ENCODE measurements at places on chromosomes 12 and 14.

GRCh38 chr12:52337054-52337453 lies 15.9 kb upstream of the KRT83 start:
- DNase-seq = no peak

DNA sequence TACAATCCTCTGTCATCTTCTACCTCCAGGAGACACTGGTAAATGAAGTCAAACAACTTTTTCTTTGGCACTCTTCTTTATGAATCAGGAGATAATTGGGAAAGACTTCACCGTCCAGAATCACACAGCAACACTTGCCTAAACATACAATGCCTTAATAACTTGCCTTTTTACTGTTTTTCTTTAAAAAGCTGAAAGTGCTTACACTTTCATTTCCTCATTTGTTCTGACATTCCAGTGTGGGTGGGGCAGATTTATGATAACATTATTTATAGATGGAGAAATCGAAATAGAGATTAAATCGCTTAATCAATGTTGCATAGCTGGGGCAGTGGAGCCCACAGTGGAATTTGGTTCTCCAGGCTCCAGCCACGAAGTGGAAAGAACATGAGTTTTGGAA lies 2.8 kb upstream of the FRS2 start:
- DNase-seq = no peak

DNA sequence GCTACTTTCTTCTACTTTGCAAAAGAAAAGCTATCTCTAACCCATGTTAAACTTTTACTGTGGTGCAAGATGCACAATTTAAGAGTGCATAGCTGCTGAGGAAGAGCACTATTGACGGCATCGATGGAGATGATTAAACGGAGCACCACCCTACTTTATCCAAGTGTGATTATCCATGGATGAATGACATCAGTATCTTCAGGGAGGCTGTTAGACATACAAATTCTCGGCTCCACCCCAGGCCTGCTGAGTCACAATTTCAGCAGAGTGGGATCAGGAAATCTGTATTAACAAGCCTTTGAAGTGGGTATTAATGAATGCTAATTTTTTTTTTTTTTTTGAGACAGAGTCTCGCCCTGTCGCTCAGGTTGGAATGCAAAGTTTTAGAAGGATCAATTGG lies 16.2 kb downstream of the SLC2A14 start:
- no peak for DNase-seq

GRCh38 chr12:75505706-75506312 lies 5.6 kb downstream of the KRR1 start:
- no peak for DNase-seq

DNA sequence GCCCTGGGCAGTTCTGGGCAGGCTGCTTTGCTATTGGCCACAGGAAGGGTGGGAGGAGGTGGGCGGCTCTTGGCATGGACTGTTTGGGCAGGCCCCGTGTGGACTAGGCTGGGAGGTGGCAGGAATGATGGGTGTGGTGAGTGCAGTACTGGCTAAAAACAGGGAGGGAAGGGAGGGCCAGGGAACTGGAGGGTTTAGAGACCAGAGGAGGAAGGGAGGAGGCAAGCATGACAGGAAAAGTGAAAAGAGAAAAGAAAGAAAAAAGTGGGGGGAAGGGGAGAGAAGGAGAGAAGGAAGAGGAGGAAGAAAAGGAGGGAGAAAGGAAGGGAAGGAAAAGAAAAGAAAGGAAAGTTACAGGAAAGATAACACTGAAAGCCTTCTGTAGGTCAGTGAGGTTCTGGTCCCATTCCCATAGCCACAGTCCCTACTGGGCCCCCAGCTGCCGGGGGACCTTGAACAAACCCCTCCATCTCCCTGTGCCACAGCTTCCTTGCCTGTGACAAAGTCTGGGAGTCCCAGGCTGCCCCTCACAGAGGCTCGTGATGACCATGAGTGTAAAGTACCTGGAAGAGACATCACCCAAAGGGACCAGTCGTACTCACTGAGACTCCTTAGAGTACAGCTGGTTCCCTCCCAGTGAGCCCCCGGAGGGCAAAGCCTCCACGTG lies 1.1 kb upstream of the C14orf132 start:
- DNase-seq = no peak

- no peak for DNase-seq
Observed at GRCh38 chr14:89673512-89674225, 256.6 kb upstream of the FOXN3 start.

GRCh38 chr14:102993523-102993922 lies 63.8 kb downstream of the CDC42BPB start:
- no peak for DNase-seq

- DNase-seq = no peak
Observed at GRCh38 chr12:20194171-20194570, 174.2 kb upstream of the PDE3A start.

GRCh38 chr14:106807493-106807892 lies 1281.1 kb downstream of the TMEM121 start:
- no peak for DNase-seq

- DNase-seq = no peak
Observed at GRCh38 chr12:95214466-95214865, 2.8 kb downstream of the FGD6 start.

DNA sequence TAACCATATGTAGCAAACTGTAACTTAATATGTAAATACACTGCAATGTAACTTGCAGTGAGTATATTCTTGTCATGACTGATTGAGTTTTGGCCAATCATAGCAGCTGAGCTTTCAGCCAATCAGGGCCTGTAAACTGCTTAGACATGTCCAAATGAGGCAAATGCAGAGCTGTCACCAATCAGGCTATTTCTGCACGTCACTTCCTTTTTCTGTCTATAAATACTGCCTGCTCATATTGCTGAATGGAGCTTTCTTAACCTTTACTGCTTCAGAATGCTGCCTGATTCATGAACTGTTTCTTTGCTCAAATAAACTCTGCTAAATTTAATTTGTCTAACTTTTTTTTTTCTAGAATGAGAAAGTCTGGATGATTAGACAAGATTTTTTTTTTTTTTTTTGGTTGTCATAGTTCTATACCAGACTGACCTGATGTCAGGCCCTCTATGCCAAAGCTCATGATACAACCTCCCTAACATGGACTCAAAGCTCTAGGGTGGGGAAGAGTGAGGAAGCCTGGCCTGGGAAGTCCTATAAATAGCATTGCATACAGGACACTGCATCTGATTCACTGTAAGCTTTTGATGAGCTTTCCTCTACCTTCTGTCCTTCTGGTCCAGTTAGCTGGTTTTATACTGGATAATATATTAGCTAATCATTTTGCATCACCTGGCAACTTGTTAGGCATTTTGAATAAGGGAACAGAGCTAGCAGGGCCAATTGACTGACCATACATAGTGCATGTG lies 12.0 kb downstream of the MGP start:
- DNase-seq = no peak

DNA sequence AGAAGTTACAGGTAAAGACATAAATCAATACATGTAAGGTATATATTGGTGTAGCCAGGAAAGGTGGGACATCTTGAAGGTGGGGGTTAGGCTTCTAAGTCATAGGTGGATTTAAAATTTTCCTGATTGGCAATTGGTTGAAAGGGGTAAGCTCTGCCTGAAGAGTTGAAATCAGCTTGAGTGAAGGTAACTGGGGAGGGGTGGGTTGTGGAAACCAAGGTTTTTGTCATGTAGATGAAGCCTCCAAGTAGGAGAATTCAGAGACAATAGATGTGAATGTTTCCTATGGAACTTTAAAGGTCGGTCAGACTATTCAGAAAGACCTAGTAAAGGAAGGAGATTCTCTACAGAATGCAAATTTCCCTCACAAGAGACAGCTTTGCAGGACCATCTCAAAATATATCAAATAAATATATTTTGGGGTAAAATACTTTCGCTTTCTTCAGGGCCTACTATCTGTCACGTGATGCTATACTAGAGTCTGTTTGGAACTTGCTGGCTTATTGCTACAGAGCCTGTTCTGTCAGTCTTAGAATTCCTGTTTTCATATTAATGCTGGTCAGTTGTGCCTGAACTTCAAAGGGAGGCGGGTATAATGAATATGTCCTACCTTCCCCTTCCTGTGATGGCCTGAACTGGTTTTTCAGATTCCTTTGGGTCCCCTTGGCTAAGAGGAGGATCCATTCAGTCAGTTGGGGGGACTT lies 20.6 kb upstream of the SPATA7 start:
- no peak for DNase-seq

DNA sequence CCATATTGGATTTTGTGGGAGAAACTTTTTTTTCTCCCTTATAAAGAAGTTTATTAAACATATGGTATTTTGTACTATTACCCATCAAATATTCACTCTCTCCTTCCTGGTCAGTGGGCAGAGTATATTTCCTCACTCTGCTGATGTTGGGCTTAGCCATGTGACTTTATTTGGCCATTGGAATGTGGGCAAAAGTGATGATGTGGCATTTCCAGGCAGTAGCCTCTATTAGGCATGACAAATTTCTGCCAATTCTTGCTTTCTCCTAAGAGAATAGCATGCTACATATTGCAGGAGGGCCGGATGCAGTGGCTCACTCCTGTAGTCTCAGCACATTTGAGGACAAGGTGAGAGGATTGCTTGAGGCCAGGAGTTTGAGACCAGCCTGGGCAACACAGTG lies 24.4 kb upstream of the WSCD2 start:
- DNase-seq = no peak

DNA sequence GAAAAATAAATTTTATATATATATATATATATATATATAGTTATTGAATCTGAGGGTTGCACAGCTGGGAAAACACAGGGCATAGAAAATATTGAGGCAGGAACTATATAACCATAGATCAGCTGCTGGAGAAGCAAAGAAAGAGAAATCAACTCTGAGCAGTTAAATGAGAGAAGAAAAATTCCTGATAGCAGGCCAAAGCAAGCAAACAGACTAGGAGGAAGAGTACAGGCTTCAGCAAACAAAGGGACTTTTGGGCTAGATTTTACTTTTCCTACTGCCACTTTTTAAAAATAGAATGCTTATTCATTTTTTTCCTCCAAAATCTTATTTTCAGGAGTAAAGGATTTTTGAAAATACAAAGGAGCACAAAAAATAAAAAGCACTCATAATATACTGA lies 216.0 kb upstream of the PRKD1 start:
- DNase-seq = no peak

DNA sequence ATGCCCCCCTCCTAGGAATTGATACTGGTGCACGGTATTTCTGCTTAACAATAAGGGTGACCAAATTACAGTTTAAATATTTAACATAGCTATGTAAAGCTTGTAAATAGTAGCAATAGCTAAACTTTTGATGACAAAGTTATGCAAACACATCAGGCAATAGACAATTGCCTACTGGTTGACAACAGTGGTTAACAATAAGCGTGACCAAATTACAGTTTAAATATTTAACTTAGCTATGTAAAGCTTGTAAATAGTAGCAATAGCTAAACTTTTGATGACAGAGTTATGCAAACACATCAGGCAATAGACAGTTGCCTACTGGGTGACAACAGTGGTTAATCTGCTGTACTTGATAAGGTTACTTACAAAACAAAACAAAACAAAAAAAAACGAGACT lies 886.5 kb upstream of the FLRT2 start:
- DNase-seq = no peak

DNA sequence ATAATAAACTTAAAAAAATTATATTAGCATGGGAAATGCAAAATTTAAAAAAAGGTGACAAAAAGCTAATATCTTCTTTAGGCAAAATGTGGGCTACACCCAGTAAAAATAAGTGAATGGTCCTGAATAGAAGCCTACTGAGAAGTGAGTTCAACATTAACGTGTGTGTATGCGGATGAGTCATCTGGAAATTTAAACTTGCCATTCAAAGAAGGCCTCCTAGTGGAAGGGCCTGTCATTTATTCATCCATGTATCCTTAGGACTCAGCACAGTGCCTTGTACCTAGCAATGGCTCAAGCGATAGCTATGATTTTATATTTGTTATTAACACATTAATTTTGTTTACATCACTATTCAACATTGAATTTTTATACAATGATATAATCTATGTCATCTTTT lies 226.2 kb downstream of the NUBPL start:
- DNase-seq = no peak

- DNase-seq = no peak
Observed at GRCh38 chr12:113664224-113664681, 192.6 kb upstream of the LHX5 start.

DNA sequence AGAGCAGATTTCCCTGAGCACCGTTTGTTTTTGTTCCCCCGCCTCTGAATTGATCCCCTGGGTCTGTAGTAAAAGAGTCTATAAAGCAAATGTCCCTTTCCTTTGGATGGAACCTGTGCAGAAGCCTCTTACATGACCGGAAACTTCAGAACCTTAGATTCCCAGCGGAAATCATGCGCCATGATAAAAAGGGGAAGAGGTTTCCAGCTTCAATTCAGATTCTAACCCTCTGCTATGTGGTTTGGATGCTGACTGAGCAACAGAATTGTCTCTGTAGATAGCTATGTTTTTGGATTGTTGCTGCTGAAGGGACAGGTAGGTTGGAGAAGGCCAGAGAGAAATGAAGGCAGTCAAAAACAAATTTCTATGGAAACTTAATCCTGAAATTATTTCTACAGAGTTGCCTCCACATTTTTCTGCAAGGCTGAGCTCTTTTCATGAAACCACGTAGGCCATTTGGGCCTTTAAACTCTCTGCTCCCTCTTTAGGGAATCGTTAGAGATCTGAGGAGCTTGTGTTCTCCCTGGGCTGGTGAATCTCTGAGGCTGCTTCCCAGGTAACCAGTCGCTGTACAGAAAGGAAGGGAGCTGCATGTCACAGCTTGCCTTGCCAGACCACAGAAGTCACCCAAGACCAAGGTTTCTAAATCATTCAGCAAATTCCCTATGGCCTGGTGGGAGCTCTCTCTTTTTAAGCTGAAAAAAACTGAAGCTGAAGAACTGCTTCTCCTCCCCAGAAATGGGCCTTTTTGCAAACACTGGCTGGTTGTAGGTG lies 28.7 kb upstream of the OR10P1 start:
- DNase-seq = no peak

GRCh38 chr12:49368240-49368600 lies 958 bp downstream of the SPATS2 start:
- DNase-seq = no peak

- no peak for DNase-seq
Observed at GRCh38 chr12:86496595-86496994, 240.4 kb upstream of the MGAT4C start.

DNA sequence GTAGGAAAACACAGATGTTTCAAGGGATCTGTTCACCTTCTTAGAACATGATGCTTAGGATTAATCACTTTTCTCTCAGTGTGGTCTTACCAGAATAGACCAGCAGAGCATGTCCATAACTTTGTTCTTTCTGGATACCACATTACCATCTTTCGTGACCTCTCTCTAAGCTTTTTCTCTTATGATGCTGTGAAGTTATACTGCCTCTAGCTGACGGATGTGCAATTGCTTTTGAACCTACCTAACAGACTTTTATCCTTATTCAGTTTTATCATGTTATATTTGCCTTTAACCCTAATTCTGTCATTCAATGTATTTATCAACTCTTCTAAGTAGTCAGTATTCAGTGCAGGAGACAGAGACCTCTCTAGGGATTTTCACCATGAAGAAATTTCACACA lies 246.7 kb downstream of the DACT1 start:
- no peak for DNase-seq

DNA sequence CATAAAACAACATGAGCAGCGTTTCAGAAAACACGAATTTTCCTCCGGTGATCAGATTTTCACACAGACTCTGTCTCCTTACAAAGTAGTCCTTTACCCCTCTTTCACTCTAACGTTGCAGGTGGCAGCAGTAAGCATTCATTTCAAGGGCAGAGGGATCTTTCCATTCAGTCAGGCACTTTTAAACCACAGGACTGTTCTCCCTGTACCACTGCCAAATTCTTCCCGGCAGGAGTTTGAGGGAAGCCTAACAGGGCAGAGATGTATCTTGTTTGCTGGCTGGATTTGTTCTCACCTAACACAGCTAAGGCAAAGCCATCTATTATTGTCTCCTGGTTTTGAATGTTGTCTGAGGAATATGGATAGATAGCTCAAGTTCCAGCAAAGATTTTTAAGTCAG lies 1187.3 kb upstream of the SEL1L start:
- DNase-seq = no peak

All from cerebellar nuclear complex (tissue), 1 donor.